Activated naive CD4-positive, alpha-beta T cell treated with anti-CD3 and anti-CD28 coated beads, Interleukin-2, amount 50 U/mL, for 72 hours (primary cell): ENCODE measurements at places on chromosomes 3 and 15. TPM values are rescaled to one million over a fixed set of nuclear protein-coding genes. Genes with fewer than 3 reads are reported as not detected.

GRCh38 chr3:104149154-104149553, 1217.6 kb upstream of the ALCAM start:
- no peak for DNase-seq

DNA sequence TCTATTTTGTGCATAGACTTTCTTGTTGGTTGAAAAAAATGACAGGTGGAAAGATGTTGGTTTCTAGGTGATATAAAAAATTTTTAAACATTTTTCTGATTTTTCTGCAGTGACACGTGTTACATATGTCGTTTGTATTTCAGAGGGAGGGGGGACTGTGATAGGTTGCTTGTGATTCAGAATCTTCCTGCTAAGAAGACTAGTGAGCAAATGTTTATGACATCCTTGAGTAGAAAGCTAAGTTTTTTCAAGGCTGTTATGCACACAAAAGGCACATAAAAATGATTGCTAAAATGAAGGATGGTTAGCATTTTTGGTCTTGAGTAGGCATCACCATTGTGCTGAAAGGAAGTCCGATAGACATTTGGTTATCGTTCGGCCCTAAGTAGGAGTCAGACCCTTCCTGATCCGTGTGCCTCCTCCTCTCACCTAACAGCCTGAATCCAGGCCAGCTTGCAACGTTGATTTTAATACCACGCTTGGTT, 1.5 kb downstream of the ZNF639 start:
- DNase-seq: no peak

DNA sequence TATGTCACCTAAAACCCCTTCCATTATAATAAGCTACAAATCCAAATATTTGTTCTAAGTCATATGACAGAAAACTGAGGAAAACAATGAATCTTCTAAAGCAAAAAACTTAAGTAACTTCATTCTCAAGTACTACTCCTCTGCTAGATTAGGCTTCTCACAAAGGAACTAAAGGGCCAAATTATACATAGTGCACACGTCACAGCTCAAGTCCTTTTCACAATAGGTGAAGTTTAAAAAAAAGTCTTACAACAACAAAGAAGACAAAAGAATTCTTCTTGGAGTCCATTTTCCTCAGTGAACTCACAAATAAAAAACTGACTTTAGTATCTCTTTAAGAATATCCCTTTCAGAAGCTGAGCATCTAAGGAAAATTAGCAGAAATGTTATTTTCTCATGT, 479.9 kb downstream of the MAGI1 start:
- no peak for DNase-seq

DNA sequence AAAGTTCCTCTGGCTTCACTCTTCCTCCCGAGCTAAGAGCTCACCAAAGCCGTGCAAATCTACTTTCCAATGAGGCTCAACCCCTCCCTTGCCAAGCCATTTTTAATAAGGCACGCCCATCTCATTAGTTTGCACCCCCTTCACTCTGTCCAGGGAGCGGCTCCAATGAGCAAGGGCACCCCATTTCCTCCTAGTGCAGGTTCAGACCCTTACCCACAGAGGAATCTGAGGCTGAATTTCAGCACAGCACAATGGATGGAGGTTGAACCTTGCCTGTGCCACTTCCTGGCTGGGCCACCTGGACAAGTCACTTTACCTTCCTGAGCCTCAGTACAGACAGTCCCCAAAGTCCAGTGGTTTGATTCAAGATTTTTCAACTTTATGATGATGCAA, 25.4 kb downstream of the XPC start:
- no peak for DNase-seq

GRCh38 chr3:24365168-24365567, 129.5 kb downstream of the THRB start:
- DNase-seq: no peak

- DNase-seq: no peak
These were observed 33.4 kb downstream of the MAGEF1 start for GRCh38 chr3:184678317-184679055.

DNA sequence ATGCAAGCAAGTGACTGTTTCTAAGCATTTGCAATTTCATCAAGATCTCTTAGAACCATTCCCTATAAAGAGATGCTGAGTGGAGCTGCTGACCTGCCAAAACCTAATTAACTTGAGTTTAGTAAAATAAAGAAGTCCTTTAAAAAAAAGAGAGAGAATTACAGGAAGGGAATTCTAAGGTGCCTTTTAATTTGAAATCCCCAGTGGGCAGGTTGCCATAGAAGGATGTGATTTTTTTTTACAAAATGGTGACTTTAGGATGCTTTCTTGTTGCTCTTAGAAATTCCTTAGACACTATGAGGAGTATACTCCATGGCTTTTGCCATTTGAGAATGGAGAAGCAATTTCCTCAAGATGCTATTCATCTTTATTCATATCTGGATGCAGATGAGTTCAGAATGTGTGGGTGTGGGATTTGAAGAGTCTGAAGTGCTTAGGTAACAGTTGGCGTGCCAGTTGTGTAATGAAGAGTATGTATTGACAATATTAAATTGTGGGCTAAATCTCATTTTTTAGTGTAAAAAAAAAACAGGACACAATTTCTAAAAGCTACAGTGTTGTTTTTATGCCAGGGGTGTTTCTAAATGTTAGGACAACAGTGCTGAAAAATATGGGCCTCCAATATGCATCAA, 13.6 kb downstream of the LRRC3B start:
- no peak for DNase-seq

DNA sequence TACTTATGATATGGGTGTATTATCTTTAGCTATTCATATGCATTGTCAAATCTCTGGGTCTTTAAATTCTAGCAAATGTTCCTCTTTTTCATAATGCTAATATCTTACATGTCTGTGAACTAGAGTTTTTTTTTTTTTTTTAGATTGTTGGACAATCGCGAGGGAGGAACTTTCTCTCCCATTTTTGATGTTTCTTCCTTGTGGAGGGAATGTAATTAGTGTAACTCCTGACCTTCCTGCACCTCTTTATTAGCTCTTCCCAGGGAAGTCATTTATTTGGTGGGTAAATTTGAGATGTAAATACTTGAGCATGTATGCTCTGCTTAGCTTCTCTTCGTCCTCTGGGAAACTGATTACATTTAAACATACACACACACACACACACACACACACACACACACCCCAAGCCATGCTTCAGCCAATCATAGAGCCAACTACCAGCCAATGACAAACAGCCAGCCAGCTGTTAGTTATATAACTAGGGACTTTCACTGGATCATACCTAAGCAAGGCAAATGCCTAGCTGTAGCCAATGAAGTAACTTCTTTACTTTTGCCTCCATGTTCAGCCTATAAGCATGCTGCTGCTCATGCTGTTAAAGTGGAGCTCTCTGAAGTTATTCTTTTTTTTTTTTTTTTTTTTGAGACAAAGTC, 8.3 kb upstream of the USP8 start:
- no peak for DNase-seq

- DNase-seq: no peak
These were observed 54.8 kb downstream of the ZNF609 start for GRCh38 chr15:64515196-64515595.

GRCh38 chr3:187049462-187050101, 89.7 kb downstream of the RPL39L start:
- DNase-seq: no peak

DNA sequence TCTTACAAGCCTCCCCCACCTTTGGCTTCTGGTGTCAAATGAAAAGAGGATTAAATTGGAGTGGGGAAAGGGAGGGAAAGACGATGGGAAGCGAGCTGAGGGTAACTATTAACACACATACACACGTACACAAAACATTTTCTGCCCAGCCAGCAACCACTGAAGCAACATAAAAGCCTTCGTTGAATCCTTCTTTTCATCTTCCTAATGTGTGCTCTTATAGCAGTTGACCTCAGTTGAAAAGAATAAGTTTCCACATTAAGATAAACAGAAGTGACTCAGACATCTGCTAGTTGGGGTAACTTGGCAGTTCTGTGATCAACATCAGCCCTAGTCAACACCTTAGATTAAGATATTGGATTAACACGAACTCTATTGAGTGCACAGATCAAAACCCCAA, 558.5 kb downstream of the MECOM start:
- DNase-seq: no peak

GRCh38 chr3:27224197-27224596, 145.0 kb downstream of the NEK10 start:
- DNase-seq: no peak

DNA sequence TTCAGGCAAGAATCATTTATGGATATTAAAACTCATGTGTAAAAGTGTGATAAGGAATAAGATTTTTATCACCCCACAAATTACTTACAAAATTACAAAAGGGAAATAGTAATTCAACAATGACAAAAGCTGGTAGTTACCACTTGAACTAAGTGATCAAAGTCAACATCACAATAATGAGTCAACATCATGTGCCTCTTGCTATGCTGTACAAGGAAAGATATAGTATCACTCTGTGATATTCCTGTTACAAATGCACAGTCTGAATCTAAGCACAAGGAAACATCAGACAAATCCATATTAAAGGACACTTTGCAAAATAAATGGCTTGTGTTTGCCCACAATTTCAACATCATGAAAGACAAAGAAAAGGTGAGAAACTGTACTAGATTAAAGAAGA, 90.5 kb upstream of the PLCL2 start:
- no peak for DNase-seq

DNA sequence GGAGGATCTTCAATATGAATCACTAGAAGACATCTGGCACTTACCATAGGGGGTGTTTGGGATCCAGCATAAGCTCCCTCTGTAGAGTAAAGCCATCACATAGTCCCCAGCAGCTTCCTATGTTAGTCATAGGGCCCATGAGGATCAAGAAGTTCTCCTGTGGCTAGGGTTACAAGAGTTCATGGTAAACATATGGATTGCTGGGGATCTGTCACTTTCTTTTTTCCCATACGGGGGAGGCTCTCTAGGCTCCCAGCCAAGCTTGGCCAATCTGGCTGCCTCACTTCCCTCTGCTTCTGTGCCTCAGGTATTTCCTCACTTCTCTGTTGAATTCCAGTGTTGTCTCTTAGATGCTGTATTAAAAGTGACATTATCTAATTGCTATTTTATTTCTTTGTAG, 597.9 kb downstream of the PDCD6IP start:
- no peak for DNase-seq

- DNase-seq: no peak
These were observed 143.5 kb upstream of the TPM1 start for GRCh38 chr15:62899090-62899493.

GRCh38 chr3:172918165-172918564, 167.6 kb downstream of the ECT2 start:
- no peak for DNase-seq

- no peak for DNase-seq
These were observed 159.4 kb upstream of the SNTN start for GRCh38 chr3:63493101-63493500.

The TMIE gene
- total RNA-seq: 0.84 TPM

The GRAMD2A gene
- total RNA-seq: not detected

The CCR8 gene
- total RNA-seq: 0.36 TPM

The GHRL gene
- not detected for total RNA-seq

The PLIN1 gene
- 0.43 TPM for total RNA-seq

The LMAN1L gene
- 0.27 TPM for total RNA-seq

The ITPKA gene
- total RNA-seq: 7.1 TPM

The ADAMTS17 gene
- total RNA-seq: 0.19 TPM
